ENCODE measurements at places on chromosomes 1 and 21. TPM values are rescaled to one million over a fixed set of nuclear protein-coding genes. Genes with fewer than 3 reads are reported as not detected.

CLCA2 gene
- 32.0 TPM for total RNA-seq

GUCA2B gene
- not detected for total RNA-seq

MLLT11 gene
- total RNA-seq, result 3.1 TPM

SLAMF1 gene
- 0.20 TPM for total RNA-seq

DDR2 gene
- 61.7 TPM for total RNA-seq

PRAMEF17 gene
- total RNA-seq, result not detected

KRTAP21-2 gene
- 1.3 TPM for total RNA-seq

WNT9A gene
- total RNA-seq, result 1.5 TPM

PDC gene
- total RNA-seq, result not detected

F3 gene
- total RNA-seq, result 38.6 TPM

IGSF21 gene
- 0.10 TPM for total RNA-seq

TDRD10 gene
- 0.69 TPM for total RNA-seq

HLX gene
- 10.9 TPM for total RNA-seq

OR1C1 gene
- total RNA-seq, result not detected

MAEL gene
- total RNA-seq, result 0.20 TPM

CASQ2 gene
- 67.2 TPM for total RNA-seq

PLA2G2F gene
- total RNA-seq, result 3.0 TPM

ILDR2 gene
- 0.30 TPM for total RNA-seq

ATG4C gene
- total RNA-seq, result 11.5 TPM

LCE4A gene
- not detected for total RNA-seq

DENND2D gene
- total RNA-seq, result 14.1 TPM

AMY1A gene
- total RNA-seq, result not detected

SELENBP1 gene
- 46.2 TPM for total RNA-seq

LYPLAL1 gene
- total RNA-seq, result 45.1 TPM

ORC1 gene
- total RNA-seq, result 3.3 TPM

CDK11A gene
- 25.4 TPM for total RNA-seq

ETV3 gene
- 40.2 TPM for total RNA-seq

ESRRG gene
- 2.3 TPM for total RNA-seq

PLA2G2E gene
- not detected for total RNA-seq

ABCA4 gene
- total RNA-seq, result 3.8 TPM

LIPI gene
- total RNA-seq, result not detected

RPTN gene
- 4.4 TPM for total RNA-seq

WNT2B gene
- 4.7 TPM for total RNA-seq

PAQR6 gene
- 0.79 TPM for total RNA-seq

LCE2C gene
- 3.4 TPM for total RNA-seq

C1QC gene
- 24.7 TPM for total RNA-seq

GCSAML gene
- 1.1 TPM for total RNA-seq

S100A6 gene
- total RNA-seq, result 161 TPM

CSDE1 gene
- total RNA-seq, result 487 TPM

LSS gene
- 59.4 TPM for total RNA-seq

CR1L gene
- total RNA-seq, result 1.6 TPM

HES4 gene
- total RNA-seq, result 12.5 TPM

C1orf74 gene
- 5.9 TPM for total RNA-seq

All from skin of body (tissue), 3 donors.